ENCODE measurements at places on chromosomes 11 and 22.

GRCh38 chr11:33060271-33060670 is 20.9 kb downstream of the TCP11L1 start:
- no peak for DNase-seq

DNA sequence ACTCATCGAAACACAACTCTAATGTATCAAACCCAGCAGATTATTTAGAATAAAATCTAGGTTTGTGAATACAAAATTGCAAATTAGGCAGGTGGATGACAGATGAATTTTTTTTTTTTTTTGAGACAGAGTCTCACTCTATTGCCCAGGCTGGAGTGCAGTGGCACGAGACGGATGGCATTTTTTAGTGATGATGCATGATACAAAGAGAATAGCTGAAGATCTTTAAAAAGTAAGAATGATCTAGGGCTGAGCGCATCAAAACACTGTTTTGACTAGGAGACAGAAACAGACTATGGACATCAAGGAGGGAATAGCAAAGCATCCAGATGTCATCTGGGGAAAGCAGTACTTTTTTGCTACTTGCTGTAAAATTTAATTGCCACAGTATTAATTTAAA is 63.8 kb downstream of the IMMP1L start:
- DNase-seq, result no peak

DNA sequence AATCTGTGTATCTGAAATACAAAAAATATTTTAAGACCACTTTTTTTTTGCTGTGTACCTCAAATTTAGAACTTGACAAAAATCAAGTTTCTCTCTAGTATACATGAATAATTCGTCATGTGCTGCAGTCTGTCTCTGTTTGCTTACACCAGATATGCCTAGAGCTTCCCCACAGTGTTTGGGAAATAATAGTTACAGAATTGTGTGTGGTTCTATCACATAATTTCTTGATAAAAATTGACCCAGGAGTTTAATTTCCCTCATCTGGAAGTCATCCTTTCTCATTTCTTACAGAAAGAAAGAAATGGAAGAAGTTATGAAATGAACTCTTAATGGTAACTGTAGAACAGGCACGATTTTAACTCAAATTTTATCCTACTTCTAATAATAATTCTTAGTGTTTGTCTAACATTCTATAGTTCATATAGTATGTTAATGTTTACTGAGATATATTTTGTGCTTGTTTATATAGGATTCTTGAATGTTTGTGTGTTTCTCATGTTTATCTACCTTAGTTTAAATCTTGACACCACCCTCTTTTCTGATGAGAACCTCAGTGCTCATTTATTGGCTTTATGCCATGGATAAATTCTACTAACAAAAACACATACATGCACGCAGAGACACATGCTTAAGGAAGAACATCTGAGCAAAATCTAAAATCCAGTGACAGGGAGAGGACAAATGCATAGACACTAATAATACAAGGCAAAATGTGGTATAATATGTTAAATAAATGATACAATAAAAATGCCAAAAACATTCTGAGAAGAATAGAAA is 61.4 kb upstream of the CTSC start:
- DNase-seq, result no peak

GRCh38 chr11:38226684-38227083 is 1628.6 kb upstream of the RAG2 start:
- DNase-seq, result no peak

DNA sequence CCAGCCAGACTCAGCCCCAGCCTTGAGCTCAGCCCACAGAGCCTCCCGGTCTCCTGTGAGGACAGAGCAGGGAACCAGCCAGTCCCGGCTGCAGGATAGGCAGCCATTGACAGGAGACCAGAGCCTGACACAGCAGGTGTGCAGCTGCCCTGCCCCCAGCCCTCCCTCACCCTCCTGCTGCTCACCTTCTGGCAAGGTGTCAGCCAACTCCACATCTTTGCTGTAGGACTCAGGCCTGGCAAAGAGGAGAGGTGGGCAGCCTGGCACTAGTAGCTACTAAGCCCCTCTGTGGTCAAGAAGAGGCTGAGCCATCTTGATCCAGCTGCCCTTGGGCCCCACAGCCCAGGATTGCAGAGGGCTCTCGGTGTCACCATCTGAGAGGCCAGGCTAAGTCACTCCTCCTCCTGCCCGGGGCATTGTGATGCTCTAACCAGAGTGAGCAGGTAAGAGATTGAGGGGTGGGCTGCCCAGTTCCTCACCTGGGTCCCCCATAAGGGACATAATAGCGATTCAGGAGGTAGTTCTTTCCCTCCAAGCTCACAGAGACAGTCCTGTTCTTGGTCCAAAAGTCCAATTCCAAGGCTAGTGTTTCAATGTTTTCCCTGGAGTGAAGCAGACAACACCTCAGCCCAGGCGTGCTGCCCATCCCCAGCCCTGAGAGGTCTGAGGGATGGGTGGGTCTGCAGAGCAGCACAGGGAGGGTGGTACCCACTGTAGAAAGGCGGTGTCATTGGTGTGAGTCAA is 18.6 kb downstream of the TREH start:
- no peak for DNase-seq

- DNase-seq, result no peak
Measured at GRCh38 chr11:17850336-17850735, 115.8 kb downstream of the KCNC1 start.

- peak; percentile 75 for DNase-seq
Measured at GRCh38 chr11:69636512-69637197, 4.3 kb upstream of the CCND1 start.

GRCh38 chr11:111426617-111427016 is 47.5 kb upstream of the POU2AF1 start:
- no peak for DNase-seq

DNA sequence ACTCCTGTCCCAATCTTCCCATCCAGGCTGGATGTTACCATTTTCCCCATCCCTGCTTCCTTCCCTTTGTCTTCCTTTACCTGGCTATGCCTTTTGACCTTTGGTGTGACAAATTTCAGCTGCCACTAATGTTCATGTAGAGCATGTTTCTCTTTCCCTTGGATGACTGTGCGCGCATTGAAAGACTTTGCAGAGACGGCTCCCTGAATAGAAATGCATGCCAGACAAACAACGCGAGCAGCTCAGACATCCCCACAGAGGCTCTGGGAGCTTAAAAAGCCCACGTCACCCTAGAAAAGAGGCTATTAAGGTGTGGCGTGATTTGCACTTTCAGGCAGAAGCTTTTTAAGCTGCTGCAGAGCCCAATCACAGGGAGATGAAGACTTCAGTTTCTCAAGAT is 202.0 kb downstream of the NTM start:
- DNase-seq, result no peak

DNA sequence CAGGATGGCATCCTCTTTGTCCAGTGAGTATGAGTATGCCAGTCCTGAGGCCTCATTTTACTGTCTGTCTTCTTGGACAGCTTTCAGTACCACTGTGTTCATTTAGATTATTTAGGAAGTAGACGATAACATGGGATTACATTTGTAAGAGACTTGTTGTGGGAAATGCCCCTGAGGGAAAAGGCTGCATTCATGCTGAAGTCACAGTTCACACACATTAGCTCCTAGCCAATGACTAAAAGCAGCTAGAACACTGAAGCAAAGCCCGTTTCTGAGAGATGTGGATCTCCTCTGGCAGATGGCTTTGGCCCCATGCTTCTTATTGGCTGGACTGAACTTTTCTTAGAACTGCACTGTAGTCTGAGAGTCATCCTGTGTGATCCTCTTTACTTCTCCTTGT is 242.4 kb downstream of the FAM76B start:
- no peak for DNase-seq

GRCh38 chr11:57633394-57634070 is 16.2 kb downstream of the YPEL4 start:
- DNase-seq, result no peak

GRCh38 chr22:28882545-28882877 is 861 bp upstream of the ZNRF3 start:
- no peak for DNase-seq

DNA sequence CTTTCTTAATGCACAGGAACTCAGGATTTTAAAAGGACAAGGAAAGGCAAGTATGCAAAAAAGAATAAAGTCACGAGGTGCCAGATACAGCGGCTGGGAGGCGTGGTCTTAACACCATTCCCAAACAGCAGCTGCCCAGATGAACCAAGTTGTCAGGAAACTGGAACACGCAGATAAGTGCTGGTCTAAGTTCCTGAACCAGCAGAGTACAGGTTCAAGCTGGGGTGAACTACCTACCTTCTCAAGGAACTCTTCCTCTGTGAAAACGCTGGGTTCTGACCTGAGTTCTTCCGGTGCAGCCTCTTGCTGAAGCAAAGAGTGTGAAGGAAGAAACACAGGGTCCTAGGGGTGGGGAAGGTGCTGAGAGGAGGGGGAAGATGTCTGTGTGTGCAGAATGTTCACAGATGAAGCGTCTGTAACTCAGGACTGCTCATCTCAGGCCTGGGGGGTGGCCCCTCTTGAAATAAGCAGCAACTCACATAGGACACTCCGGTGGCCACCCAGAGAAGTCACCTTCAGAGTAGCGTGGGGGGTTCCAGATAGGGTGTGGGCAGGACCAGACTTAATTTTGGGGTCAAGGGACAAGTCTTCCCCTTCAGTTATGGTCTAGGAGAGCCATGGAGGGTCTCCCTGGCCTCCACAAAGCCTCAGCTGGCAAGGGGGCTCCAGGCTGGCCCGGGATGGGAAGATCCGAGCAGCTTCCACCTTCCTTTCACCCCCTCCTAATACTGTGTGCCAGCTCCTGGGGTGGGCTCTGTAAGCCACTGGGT is 3.2 kb downstream of the TPST2 start:
- DNase-seq, result no peak

DNA sequence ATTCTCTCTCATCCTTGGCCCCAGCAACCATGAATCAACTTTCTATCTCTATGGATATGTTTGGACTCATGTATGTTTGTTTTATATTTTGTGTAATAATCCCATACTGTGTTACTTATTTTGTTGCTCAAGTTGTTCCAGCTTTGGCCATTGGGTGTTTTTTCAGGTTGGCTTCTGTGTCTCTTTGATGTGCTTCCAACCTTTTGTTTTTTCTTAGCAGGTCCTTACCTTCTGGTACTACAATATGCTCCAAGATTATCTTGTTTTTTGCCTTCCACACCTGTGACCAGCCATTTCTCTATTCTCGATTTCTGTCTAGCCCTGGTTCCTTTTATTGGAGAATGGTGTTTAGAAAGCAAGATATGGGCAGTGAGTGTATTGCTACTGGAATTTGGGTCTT is 14.2 kb downstream of the GVQW3 start:
- DNase-seq, result no peak

GRCh38 chr11:119421351-119421750 is 1.6 kb downstream of the THY1 start:
- no peak for DNase-seq

DNA sequence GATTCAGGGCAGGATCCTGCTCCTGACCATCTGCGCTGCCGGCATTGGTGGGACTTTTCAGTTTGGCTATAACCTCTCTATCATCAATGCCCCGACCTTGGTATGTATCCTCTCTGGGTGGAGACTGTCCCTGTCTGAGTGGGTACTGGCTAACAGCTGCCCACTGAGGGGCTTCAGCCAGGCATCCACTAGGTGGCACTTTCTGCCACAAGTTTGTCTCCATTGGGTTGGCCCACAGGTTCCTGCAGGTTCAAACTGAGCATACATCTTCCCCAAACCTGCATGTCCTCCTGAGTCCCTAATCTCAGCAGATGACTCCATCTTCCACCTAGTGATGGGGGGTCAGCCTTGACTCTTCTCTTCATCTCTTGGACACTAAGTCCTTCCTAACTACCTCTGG is 4.4 kb downstream of the SLC2A11 start:
- DNase-seq, result no peak

- no peak for DNase-seq
Measured at GRCh38 chr11:134398644-134399292, 13.3 kb downstream of the B3GAT1 start.

DNA sequence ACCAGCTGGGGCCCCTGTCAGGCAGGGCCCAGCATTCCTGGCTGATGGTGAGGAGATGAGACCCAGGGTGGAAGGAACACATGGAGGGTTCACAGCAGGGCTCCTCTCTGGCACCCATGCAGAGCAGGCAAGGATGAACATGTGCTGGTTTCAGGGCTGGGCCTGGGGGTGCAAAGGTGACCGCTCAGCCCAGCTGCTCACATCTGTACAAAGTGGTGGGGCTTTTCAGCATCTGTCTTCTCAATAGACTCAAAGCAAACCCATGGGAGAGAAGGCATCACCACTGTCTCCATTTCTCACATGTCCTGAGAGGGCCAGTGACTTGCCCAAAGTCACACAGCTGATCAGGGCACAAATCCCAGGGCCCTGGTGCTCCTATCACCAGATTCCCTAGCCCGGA is 27.3 kb upstream of the TCF20 start:
- no peak for DNase-seq

DNA sequence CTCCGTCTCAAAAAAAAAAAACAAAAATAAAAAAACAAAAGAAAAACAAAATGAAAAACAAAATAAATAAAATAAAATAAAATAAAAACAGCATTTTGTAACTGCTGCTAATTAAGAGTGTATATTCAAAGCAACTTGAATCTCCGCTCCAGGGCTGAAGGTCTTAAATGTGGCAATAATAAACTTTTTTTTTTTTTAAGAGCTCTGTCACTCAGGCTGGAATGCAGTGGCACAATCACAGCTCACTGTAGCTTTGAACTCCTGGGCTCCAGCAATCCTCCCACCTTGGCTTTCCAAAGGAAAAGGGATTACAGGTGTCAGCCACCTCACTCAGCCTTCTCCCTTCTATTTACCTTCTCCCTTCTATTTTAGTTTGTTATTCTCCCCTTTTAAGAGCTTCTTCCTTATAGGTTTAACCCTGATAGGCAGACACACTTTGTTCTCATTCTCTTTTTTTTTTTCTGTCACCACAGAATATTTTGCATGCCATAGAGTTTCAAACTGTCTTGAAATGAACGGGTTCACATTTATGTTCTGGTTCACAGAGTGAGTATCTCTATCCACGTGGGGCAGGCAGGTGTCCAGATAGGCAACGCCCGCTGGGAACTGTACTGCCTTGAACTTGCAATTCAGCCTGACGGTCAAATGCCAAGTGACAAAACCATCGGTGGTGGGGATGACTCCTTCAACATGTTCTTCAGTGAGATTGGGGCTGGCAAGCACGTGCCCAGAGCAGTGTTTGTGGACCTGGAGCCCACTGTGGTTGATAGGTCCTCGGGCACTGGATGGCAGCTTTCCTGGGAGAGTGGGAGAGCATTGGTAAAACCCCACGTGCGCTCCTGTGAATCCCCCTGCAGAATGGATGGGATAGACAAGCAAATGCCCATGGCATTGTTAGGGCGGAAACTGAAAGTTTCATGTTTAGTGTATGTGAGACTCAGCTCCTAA is 19.4 kb downstream of the LRRC74B start:
- DNase-seq, result no peak
